ENCODE measurements at places on chromosomes 1 and 21.
A peak's percentile ranks its signal among the peaks of the same experiment; 100 is the strongest.

DNA sequence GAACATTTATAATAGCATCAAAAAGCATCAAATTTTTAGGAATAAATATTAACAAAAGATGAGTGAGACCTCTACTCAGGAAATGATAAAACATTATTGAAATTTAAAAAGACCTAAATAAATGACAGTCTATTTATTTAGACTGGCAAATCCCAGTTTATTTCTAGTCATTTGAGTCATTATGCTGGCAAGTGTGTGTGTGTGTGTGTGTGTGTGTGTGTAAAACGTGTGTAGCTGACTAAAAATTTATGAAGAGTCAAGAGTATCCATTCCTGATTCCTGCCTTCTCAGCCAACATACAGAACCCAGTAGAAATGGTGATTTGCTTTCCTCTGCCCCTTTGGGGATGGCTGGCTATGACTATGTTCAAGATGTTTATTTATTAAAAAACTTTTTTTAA lies 46.2 kb downstream of the OSBPL9 start:
- DNase-seq = no peak

DNA sequence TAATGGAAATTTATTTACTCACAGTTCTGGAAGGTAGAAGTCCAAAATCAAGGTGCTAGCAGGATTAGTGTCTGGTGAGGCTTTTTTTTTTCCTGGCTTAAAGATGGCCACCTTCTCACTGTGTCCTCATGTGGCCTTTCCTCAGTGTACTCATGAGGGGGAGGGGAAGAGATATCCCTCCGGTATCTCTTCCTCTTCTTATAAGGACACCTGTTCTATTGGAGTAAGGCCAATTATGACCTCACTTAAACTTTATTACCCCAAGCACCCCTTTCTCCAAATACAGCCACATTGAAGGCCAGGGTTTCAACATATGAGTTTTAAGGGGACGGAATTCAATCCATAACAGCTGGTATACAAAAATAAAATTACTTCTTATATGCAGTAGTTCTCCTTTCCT lies 203.7 kb upstream of the C1orf87 start:
- DNase-seq = no peak

- no peak for DNase-seq
Measured at GRCh38 chr1:246448373-246448772, 58.7 kb downstream of the SMYD3 start.

- DNase-seq = no peak
Measured at GRCh38 chr21:25560891-25561290, 46.4 kb downstream of the MRPL39 start.

GRCh38 chr1:5994713-5995621 lies 2.7 kb upstream of the NPHP4 start:
- DNase-seq = no peak

- DNase-seq = no peak
Measured at GRCh38 chr1:248805876-248806275, 19.8 kb downstream of the SH3BP5L start.

- peak; percentile 84 for DNase-seq
Measured at GRCh38 chr1:205319081-205320018, 2.2 kb downstream of the NUAK2 start.

GRCh38 chr1:156226782-156227181 lies 14.0 kb downstream of the PMF1 start:
- DNase-seq = no peak

DNA sequence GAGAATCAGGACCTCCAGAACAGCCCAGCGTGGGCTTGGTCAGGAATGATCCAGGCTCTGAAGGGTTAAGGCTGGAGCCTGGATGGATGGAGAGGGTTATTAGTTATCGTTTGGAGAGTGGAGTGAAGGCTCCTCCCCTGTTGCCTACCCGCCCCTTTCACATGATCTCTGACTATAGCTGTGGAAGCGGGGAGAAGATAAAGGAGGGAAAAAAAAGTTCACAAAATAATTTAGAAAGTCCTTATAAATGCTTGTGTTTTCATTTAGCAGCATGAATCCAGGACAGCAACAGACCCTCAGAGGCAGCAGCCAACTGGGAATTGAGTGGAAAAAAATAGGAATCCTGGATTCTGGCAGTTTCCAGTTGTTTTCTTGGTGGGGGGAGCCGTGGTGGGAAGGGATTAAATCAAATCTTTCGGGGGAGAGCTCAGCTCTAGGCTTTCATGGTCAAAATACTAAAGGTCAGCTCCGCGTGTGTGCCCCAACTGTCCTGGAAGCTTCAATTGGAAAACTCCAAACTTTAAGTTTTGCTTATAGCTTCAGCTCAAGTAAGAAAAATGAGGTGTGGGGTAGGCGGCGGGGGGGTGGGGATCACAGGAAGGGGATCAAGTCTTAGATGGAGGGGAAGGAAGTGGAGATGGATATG lies 595 bp upstream of the DDR2 start:
- peak; percentile 13 for DNase-seq

- DNase-seq = no peak
Measured at GRCh38 chr1:47592296-47593012, 154.6 kb downstream of the FOXD2 start.

GRCh38 chr1:113860891-113861290 lies 10.6 kb downstream of the PTPN22 start:
- peak; percentile 54 for DNase-seq

DNA sequence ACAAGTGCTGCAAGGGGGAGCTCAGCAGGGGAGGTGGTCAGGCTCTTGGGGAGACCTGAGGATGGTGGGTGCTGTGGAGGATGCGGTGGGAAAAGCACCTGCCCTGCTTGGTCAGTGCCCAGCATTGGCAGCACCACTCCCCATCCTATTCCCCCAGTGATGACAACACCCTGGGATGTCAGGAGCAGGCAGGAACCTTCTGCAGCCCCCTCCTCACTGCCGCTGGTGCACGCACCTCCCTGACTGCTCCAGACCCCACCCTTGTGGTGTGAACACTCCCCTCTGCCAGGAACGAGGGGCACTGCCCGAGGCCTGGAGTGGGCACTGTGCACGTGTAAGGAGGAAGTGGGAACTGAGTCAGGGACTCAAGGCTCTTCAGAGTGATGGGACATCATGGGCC lies 12.5 kb downstream of the TMPRSS3 start:
- no peak for DNase-seq

DNA sequence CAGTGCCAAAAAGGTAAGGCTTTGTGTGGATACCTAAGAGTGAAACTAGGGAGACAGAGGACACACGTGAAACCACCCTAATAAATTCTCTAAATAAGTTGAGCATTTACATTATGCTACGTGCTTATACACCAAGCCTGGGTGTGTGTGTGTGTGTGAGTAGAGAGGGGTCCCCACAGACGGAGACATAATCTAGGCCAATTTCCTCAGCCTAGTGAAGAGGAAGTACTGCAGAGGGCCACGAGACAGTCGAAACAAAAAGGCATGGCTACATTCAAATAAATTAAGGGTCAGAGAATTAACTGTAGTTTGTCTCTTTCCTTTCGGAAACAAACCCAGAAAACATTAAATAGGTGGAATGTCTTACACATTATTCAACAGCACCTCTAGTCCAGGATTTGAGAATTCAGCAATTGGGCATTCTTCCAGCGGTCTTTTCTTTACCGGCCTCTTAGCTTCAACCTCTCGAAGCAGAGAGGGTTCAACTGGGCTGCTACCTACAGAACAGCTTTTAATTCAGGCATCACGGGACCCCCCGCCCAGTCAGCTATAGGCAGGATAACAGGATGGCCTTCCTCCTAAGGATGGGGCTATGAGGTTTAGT lies 75.0 kb downstream of the DESI2 start:
- DNase-seq = no peak

- DNase-seq = peak; percentile 10
Measured at GRCh38 chr1:66413136-66413837, 120.7 kb upstream of the SGIP1 start.

DNA sequence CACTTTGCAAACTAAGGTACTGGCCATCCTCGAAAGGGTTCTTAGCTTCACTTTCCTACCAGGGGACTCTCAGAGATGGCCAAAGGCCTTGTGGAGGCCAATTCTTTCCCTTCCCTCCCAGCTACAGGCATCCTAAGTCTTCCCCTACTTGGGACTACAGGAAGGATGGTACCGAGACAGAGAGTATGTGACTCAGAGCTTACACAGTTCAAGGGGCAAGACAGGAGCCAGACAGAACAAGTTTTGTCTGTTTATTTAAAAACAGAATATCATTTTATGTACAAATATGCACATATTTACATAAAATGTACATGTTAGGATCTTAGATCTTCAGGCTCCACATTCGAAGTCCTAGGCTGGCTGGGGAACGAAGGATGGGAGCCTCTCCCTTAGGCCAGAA lies 1.1 kb upstream of the ARHGAP30 start:
- no peak for DNase-seq

Data from astrocyte of the hippocampus (primary cell).